ENCODE measurements at places on chromosomes 3 and 15.

GRCh38 chr3:186467969-186468368 lies 76.2 kb downstream of the CRYGS start:
- no peak for DNase-seq

DNA sequence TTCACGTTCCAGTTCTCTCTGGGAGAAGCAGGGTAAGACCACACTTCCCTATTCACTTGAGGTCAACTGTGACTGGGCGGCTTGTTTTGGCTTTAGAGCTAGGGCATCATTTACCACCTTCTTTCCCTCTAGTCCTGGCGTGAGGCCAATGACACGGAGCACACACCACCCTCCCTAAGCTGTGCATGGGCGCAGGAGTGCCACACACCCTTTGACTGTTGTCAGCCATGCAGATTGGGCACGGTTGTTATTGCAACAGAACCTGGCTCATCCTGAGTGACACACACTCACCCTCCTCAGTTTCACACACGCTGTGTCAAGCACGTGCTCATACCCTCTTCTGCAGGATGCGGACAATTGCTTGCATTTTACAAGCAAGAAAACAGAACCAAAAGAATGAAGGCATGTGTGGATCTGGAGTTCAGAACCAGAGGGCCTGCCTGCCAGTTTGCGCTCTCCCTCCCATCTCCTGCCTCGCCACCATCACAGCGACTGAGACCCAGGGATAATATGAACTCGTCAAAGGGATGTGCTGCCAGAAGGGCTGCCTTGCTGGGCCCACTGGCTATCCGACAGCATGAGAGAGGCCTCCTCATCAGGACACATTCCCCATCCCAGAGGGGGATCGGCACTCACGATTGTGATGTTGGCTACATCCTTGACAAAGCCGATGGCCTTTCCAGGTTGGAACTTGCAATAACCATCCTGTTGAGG lies 17.6 kb downstream of the CTSH start:
- DNase-seq = no peak

DNA sequence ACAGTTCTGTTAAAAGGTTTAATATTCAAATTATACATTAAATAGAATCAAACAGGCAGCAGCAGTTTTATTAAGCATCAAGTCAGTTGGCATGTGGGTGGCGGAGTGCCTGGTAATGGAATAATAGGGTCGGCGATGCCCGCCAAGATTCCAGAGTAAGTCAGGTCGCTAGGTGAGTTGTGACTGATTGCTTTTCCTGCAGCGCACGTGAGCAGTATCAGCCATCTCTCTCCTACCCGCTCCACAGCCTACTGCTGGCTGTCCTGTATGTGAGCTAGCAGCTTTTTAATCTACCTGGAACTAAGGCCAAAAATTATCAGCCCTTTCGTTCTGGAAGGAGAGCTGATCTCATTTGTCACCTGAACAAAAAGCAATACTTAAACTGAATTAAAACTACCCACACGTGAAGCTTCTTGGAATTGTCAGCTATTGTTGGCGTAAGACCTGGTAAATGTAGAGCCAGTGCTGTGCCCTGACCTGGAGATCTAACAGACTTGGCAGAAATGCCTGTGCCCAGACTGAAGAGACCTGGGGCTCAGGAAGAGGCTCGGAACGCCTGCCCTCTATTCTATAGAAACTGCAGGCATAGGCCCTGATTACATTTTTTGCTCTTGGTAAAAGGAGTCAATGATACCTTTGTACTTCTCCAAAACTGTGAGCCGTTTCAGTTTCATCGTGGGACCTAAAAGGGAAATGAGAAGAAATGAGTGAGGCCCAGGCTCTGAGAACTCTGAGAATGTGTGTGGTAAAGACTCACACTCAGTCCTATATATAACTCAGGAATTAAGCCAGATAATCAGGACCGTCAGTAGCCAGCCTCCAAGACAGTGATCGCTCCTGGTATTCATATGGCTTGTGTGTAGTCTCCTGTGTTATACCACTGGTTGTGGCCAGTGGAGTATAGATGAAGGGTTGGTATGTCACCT lies 21.9 kb downstream of the IDH3A start:
- DNase-seq = no peak

GRCh38 chr3:109225516-109225915 lies 89.0 kb downstream of the C3orf85 start:
- no peak for DNase-seq

DNA sequence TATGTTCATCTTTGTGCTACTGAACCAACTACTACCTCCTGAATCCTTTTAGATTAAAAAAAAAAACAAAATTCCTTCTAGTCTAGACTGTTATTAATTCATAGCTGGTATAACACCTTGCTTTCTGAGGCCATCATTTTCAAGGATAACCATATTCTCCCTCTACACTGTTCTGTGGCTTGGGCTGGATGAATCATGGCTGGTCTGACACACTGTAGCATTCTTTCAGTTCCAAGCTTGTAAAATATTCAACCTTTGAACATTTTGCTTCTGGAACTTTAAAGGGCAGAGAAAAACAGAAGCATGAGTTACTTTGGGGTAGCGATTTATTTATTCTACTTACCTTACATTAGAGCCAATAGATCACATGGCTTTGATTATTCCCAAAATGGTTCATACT lies 7.6 kb downstream of the HSPBAP1 start:
- DNase-seq = peak; percentile 75

DNA sequence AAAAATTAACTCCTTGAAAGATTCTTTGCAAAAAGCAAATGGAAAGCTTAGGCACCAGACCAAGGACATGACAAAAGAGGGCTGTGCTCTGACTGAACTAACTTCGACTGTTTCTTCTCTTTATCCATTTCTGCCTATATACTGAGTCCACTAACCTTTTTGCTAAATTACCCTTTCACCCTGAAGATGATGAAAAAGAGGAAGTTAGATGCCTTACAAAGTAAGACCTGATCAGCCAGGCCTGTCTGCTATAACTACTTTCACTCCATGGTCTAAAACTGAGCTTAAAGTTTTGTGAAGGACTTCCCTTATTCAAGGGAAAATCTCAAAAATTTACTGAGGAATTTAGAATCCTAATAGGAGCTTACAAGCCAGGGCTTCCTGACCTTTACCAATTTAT lies 6.2 kb upstream of the IGSF10 start:
- DNase-seq = no peak

- no peak for DNase-seq
Measured at GRCh38 chr3:3281024-3281423, 101.5 kb upstream of the CRBN start.

DNA sequence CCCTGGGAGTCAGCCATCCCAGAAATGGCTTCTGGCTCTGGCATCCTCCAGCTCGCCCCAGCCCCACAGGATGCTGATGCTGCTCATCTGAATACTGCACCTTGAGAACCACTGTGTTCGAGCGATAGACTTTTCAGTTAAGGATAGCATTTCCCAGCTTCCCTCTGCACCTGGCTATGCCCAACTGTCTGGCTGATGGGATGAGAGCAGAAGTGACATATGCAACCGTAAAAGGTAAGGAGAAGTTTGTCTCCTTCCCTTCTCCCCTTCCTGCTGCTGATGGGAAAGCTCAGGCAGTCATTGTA lies 9.7 kb upstream of the HHATL start:
- no peak for DNase-seq

DNA sequence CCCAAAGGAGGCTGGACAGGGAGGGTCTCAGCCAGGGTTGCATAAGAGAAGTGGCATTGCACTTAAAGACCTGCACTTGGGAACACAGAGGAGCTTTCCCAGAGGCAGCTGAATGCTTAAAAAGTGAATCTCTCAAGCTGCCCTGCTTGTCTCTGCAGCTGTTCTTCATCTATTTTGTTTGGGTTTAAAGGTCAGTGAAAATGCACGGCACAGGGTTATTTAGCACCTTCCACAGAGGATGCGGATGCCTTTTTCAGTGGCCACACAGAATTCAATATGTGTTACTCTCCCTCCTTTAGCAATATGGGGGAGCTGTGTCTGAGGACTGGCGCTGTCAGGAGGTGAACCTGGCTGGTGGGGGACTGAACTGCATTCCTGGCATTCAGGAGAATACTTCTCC lies 22.7 kb upstream of the CTNNB1 start:
- DNase-seq = no peak

DNA sequence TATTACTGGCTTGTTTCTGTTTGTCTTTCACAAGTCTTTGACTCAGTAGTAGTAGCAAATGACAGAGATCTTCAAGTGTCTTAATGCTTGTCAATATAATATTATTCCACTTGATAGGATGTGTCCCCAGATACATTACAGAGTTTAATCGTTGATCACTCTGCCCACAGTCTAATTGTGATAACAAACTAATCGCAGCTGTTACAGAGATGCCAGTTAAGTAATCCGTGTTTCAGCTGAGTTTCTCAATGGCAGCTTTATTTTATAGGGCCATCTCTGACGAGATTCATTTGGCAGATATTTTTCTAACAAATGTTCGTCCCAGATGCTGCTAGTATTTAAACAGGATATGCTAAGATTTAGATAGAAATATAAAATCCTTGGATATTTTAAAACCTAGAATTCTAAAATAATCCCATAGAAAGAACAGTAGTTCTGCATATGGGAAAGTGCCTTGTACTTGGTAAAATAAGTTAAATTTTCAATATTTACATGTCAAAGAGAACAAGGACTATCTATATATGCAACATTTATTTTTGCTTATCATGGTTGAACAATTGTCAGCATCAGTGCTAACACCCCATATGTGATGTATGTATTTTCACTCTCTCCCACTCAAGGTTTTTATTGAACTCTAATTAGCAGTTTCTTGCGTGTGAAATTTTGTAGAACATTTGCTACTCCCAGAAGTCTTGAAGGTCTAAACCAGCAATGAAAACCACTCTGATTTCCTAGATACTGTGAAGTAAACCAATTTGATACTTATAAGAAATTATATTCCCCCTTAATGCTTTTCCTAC lies 185.5 kb downstream of the MBNL1 start:
- DNase-seq = no peak

- no peak for DNase-seq
Measured at GRCh38 chr3:59680919-59681318, 631.1 kb upstream of the CFAP20DC start.

DNA sequence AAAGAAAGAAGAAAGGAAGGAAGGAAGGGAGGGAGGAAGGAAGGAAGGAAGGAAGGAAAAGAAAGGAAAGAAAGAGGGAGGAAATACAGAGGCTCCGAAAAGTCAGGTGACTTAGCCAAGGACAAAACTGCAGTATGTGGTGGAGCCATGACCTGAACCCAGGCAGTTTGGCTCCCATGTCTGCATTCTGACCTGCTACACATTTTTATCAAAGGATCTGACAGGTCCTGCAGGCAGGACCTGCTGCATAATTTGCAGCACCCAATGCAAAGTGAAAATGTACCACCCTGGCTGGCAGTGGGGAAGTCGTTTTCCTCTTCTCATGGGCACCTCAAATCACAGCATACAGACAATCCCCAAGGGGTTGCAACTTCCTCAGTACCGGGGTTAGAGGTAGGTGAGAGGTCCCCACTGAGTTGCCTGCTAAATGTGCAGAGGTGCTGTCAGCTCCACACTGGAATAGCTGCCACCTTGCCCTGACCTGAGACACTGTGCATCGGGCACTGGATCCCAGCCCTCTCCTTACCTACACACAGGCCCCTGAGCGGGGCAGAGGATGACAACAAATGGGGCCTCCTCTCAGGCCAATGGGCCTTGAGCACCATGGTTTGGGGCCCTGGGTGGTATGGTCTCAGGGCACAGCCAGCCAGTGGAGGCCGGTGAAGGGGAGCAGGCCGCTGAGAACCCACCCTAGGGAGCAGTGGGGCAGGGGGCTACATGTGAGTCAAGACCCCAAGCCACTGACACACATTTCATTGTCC lies 175.1 kb downstream of the SHQ1 start:
- no peak for DNase-seq

- DNase-seq = no peak
Measured at GRCh38 chr3:81472600-81473362, 288.7 kb downstream of the GBE1 start.
